ENCODE measurements at places on chromosomes 6 and 20.

GRCh38 chr6:152100183-152100618 is 292.7 kb downstream of the ESR1 start:
- peak; percentile 60 for DNase-seq

DNA sequence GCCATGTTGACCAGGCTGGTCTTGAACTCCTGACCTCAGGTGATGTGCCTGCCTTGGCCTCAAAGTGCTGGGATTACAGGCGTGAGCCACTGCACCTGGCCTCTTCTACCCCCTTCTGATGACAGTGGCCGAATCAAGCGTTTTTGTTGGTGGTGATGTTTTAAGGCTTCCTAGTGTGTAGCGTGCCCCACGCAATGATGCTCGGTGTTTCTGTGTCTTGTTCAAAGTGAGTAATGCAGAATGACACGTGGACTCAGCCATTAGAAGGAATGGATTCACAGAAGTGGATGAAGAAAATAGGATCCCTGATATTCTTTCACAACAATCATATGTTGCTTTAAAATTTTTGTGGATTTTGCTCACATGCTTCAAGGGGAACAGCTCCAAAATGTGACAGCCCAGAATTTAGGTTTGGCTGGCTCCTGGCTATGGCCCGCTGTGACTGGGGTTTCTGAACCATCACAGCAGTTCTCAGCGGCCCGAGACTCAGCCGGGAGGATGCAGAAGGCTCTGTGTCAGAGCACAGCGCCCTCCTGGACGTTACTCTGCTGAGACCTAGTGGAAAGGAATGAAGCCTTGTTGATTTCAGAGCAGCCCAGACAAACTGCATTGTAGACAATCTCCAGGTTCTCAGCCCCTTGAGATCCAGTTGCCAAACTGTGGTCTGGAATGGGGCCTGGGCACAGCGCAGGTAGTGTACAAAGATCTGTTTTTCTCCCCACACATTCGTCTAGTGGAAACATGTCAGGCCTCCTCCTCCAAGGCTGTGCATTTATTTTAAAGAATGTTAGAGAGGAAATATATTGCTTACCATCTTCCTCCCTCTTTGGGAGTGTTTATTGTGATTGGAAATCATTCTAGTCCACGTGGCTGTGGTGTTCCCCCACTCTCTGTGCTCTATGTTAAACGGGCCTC is 57.6 kb upstream of the TIAM2 start:
- no peak for DNase-seq

DNA sequence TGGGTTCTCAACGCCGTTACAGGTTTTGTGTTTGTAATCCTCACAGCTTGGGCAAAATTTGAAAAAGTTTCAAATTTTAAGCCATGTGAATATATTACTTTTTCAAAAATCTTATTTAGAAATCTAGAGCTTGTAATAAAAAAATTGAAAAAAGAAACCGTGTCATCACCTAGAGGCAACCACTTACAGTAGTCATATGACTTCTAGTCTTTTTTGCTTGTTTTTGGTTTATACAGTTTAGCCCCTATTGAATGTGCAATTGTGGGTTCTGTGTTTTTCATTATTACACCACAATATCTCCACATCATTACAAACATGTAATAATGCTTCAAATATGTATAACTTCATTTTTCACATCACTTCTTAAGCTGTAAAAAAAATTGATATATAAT is 888 bp downstream of the DYNLRB1 start:
- peak; percentile 41 for DNase-seq

- DNase-seq, result no peak
These were observed 955.6 kb downstream of the TBC1D32 start for GRCh38 chr6:120378582-120379220.

GRCh38 chr6:151111670-151112069 is 128.1 kb upstream of the AKAP12 start:
- no peak for DNase-seq

All from dermis blood vessel endothelial cell (primary cell).